ENCODE measurements at places on chromosomes 12 and 14.

DNA sequence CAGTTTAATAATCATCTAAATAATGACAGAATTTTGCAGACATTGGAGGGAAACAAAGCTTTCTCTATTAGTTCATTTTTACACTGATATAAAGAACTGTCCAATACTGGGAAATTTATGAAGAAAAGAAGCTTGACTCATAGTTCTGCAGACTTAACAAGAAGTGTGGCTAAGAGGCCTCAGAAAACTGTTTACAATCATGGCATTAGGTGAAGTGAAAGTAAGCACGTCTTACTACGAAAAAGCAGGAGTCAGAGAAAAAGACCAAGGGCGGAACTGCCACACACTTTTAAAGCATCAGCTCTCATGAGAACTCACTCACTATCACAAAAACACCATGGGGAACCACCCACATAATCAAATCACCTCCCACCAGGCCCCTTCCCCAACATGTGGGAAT lies 804.4 kb downstream of the FLRT2 start:
- no peak for DNase-seq

- DNase-seq: no peak
Measured at GRCh38 chr12:109239179-109239578, 69.9 kb downstream of the FOXN4 start.

DNA sequence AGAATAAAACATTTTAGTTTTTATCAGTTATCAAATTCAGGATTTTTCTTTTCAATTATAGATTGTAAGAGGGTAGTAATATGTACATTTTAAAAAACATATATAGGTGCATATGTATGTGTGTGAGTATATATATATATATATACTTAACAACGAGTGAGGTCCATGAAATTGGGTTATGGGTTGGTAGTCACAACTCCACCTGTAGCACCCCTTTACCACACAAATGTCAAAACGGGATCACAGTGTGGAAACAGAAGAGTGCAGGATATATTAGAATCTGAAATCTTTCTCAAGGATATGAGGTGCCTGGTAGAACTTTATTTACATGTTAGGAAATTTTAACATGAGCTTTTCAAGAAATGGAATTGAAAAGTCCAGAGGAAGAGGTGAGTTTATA lies 31.3 kb downstream of the MIA2 start:
- no peak for DNase-seq

DNA sequence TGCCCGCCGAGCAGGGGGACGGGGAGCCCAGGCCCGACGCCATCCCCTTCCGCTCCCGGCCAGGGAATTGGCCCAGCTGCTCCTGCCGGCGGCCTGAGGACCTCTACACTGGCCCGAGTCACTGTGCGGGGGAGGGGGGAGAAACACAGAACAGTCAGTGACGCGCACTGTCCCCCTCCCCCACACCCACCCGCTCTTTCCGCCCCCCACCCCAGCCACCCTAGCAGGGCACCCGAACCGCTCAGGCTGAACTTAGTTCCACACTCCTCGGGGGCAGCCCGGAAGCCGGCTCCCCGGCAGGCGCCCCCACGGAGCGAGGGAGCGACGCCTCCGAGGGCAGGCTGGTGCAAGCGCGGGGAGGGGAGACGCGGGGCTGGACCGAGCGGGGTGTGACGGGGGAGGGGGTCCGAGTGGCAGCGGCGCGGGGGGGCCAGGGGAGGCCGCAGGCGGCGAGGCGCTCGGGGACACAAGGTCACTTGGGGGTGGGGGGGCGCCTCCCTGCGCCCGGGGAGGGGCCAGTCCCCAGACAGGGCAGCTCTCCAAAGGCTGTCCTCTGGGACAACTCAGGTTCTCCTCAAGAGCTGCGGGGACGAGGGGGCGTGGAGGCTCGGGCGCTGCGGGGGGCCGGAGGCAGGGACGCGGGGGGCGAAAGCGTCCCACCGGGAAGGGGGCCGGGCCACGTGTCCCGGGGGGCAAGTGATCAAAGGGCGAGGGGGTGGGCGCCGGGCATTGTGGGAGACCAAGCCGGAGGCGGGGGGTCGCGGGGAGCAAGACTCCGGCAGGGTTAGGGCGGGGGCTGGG lies 648 bp downstream of the CHD4 start:
- peak; percentile 40 for DNase-seq

GRCh38 chr12:118840878-118841277 lies 140.5 kb upstream of the SRRM4 start:
- DNase-seq: no peak

GRCh38 chr12:41905073-41905758 lies 239.5 kb downstream of the GXYLT1 start:
- DNase-seq: no peak

- DNase-seq: no peak
Measured at GRCh38 chr14:45377166-45377565, 124.2 kb upstream of the MIS18BP1 start.

DNA sequence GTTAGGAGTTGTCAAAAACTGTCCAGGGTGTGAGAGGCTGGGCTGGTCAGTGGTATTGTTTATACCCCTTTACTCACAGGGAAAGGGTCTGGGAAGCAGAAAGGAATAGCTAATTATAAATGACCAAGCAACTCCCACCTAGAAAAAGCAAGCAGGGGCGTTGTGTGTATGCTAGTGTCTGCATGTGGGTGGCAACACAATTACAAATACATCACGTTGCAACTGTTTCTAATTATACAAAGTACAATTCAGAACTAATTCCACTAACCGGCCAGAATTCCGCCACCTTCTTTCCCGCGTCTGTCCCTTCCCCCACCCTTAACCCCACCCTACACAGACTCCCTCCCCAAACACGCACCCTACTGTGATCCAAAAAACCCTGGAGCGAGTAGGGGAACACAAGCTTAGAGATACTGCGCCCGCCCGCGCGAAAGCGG lies 2.2 kb downstream of the DPF3 start:
- no peak for DNase-seq

- no peak for DNase-seq
Measured at GRCh38 chr14:65794674-65795279, 382.2 kb downstream of the FUT8 start.

DNA sequence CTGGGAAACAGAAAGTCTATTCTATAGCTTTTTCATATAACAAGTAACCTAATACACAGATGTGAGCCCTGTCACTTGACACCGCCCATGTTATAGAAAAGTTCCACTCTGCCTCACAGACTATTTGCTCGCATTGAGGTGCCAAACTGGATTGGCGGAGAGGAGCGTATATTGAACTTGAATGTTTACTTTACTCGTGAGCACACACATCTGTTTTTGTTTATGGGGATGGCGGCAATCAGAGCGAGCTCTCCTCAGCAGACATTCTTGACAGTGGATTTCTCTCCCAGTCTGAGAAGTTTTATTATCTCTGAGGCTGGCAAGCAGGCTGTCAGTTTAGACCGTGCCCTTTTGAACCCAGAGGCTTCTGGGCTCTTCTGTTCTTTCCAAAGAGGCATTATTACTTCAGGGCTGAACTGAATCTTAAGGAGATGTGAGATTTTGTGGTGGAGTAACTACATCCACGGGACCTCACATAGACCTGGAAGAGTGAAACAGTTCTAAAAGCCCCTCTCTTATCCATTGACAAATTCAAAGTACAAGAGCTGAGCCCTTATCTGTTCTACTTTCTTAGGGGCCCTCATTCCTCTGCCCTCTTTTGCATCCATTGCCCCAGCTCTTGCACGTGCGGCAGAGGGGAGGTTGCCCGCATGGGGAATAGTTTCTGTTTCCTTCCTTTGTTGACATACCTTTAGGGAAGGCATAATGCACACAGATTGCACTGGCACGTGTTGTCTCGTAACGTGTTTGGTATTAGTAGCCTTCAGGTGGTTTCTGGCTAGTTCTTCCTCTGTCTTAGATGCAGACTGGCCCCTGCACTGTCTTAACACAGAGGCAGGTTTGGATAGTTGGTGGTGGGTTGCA lies 68.2 kb downstream of the DRAM1 start:
- no peak for DNase-seq

DNA sequence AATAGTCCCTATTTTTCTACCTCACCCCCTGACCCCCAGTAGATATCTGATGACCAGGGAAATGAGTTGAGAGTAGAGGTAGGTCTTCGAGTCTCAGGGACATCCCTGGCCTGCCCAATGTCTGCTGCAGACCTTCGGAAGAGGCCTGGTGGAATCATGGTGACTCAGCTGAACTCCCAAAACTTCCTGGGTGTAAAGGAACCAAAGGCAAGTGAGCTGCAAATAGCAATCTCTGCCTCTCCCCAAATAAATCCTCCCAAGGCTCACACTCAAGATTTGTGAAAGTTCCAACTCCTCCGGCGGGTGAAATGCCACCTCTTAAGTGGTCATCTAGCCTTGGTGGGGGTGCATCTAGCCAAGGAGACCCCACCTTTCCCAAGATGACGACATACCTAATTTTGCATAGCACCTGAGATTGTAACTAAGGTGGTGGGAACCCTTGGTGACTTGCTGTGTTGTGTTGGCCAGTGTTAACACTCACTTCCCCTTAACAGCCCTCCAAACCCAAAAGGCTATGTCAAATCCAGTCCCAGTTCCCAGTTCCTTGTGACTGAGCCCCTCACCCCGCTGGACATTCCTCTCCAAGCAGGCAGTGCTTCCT lies 6.3 kb downstream of the ZFP36L1 start:
- DNase-seq: no peak

DNA sequence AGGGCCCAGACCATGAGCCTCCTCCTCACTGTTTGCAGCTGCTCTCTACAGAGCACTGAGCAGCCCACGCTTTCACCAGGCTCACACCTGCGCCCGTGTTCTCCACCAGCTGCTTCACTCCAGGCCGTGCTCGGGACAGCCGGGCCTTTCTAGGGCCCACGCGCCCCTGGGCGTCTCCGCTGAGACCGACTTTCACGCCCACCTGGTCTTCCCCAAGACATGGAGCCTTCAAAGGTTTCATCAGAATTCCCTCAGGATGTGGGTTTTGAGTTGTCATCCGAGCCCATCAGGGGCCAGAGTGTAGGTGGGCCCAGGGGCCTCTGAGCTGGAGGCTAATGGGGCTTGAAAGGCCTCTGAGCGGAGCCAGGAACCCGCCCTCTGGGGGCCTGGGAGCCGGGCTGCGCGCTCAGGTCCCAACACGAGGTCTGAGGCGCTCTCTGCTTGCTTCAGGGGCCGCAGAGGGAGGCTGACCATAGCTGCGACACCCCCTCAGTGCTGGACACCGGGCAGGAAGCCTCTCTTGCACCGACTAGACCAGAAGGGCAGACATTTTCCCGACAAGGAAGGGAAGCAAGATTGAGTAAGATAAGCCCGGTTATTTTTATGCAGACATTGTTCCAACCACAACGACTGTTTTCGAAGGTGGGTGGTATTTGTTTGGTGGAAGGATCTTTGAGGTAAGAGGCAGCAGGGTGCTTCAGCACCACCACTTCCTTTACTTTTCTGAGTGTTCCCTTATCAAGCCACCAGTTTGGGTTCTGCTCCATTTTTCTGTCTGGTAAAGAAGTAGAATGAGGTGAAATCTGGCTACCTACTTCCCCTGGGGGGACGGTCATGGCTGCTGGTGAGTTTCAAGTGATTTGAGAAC lies 125.0 kb upstream of the FUT8 start:
- DNase-seq: peak; percentile 65

- no peak for DNase-seq
Measured at GRCh38 chr12:106493531-106493930, 89.3 kb upstream of the RFX4 start.

- DNase-seq: no peak
Measured at GRCh38 chr14:60532442-60532841, 23.5 kb downstream of the SIX6 start.

DNA sequence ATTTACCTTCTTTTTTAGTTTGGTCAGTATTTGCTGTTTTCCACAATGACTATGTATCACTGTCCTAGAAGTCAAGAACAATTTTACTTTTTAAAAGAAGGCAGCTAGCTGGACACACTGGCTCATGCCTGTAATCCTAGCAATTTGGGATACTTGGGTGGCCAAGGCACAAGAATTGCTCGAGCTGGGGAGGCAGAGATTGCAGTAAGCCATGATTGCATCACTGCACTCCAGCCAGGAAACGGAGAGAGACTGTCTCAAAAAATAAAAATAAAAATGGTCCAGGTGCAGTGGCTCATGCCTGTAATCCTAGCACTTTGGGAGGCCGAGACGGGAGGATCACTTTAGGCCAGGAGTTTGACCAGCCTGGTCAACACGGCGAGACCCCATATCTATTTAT lies 28.3 kb downstream of the MDM1 start:
- no peak for DNase-seq

DNA sequence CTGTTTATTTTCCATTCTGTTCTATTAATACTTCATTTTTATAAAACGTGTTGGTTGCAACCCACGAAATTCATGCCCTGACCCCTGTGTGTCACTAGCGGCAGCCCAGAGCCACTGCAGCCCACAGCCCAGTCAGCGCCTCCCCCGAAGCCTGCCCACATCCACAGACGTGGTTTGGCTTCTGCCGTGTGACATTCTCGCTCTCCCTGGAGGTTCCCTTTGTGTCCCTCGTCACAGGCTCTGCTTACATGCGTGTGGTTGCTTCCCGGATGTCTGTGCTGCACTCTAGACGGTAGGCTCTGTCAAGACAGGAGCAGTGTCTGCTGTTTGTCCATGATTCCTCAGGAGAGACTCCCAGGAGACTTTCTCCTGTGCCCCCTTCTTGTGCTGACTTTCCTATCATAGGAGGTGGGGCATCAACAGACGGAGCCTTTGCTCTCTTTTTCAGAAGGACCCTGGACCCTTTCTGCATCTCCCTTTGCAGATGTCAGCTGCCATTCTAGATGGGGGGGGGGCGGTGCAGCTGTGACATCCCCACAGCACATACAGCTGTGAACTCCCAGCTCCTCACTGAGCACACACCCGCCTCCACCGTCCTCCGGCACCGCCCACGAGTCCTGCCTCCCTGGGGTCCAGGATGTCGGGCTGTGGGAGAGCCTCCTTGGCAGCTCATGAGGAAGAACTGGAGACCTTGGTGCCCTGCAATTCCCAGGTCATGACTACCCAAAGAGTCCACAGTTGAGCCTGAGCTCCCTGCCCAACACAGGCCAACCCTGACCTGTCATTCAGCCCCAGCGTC lies 36.8 kb upstream of the PIWIL1 start:
- no peak for DNase-seq

DNA sequence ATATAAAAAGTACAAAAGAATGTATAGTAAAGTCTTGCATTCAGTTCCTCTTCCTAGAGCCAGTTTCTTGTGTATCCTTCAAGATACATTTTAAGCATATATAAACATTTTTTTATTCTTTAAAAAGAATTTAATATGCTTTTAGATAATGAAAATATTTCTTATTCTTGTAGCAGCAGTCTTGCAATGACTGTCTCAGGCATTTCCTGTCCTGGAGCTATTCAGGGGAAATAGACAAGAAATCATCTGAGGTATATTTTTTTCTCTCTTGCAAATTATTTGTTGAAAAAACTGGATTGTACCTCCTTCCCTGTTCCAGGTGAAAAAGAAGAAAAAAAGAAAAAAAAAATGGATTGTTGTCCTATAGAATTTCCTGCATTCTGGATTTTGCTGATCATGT lies 17.0 kb upstream of the ERBB3 start:
- DNase-seq: no peak
